ENCODE measurements at places on chromosomes 2 and 18.

DNA sequence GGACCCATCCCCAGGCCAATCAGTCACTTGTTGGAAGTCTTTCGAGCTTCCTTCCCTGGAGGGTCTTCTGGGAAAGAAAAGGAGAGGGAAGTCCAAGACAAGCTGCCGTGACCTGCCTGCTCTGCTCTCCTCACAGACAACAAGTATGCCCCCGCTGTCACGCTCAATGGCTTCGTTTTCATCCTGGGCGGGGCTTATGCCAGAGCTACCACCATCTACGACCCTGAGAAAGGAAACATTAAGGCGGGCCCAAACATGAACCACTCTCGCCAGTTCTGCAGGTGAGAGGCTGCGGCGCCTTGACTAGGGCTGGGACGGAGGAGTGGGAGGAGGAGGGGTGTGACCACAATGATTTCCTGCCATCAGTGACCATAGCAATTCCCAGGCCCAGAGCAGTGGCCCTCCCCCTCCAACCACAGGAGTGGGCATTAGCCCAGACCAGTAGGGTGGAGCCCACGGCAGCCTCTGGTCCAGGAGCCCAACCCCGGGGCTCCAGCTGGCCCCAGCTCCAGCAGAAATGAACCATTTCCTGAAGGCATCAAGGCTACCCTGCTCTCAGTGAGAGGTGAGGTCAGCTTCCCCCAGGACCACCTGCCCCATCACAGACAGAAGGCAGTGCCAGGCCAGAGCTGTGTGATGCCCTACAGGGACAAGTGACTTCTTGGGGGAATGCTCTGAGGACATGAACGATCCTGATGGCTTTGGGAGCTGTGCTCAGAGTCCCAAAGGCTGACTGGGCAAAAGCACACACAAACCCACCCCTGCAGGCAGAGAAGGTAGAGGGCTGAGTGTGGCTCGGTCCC, 223.1 kb downstream of the ATAD2B start:
- DNase-seq, result no peak

- no peak for DNase-seq
These were observed 30.3 kb downstream of the SERPINE2 start for GRCh38 chr2:224008702-224009261.

DNA sequence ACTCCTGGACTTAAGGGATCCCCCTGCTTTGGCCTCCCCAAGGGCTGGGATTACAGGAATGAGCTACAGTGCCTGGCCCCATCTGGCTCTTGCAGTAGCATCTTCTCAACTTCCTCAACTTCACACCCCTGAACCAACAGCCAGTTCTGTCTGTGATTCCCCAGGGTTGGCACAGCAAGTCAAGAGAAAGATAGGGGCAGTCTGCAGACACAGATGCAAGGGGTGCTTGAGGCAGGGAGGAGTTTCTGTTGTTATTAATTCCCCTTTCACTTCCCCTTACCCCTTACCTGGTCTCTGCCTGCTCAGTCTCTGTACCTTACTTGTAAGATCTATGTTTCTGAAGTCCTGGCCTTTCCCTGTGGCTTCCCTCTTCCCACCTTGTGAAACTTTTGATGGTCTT, 54.1 kb upstream of the MEX3C start:
- DNase-seq, result no peak

GRCh38 chr18:76491776-76492668, 3.0 kb downstream of the ZNF516 start:
- DNase-seq, result no peak

- DNase-seq, result no peak
These were observed 62.8 kb downstream of the INO80D start for GRCh38 chr2:206023183-206023582.

GRCh38 chr2:79972661-79973060, 331.9 kb downstream of the LRRTM1 start:
- DNase-seq, result no peak
